ENCODE measurements at places on chromosomes 11 and 22.

GRCh38 chr11:64298966-64299846 lies 952 bp upstream of the CATSPERZ start:
- DNase-seq, result peak; percentile 33

DNA sequence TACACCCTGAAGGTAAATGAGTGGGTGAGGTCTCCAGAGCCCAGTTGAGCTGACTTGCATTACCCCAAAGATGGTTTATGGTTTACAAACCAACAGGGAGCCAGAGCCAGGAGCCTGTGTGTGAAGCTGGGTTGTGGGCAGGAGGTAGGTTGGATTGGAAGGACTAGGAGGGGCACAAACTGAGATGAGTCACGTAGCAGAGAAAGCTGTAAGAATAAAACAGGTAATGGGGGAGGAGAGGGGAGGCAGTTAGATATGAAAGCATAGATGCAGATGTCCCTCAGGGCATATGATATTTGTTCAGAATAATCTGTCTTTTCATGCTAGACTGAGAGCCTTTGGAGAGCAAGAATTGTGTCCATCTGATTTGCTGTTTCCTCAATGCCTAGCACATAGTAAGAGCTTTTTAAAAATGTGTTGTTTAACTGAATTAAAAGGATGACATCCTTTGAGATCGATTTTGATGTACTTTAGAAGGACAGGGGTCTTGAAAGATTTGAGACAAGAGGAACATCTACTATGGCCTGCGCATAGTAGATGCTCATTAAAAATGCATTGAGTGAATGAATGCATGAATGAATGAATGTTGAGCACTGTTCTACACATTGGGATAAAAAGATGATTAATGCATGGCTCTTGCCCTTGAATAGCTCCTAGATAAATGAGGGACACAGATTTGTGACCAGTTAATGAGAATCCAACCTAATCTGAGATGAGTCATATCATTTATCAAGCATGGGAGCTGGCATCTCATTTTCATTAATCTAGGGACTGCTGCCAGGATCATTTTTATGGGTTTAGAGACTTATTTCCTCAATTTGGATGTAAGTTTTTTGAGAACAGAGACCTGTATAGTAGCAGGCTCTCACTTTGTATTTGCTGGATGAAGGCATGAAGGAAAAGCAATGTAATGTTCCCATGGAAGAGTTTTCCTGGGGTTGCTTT lies 175.8 kb upstream of the BDNF start:
- no peak for DNase-seq

- DNase-seq, result no peak
Measured at GRCh38 chr22:48523091-48523490, 1304.6 kb downstream of the BRD1 start.

GRCh38 chr11:108947654-108948570 lies 283.0 kb downstream of the DDX10 start:
- no peak for DNase-seq

GRCh38 chr22:27983361-27983791 lies 64.3 kb upstream of the PITPNB start:
- DNase-seq, result no peak

- DNase-seq, result no peak
Measured at GRCh38 chr11:68509066-68509465, 48.5 kb downstream of the PPP6R3 start.

- DNase-seq, result peak; percentile 45
Measured at GRCh38 chr11:44306052-44306917, 3.7 kb downstream of the ALX4 start.

GRCh38 chr22:30600921-30601320 lies 6.1 kb upstream of the TCN2 start:
- no peak for DNase-seq

GRCh38 chr11:58075781-58076180 lies 45.0 kb downstream of the OR6Q1 start:
- DNase-seq, result no peak

- no peak for DNase-seq
Measured at GRCh38 chr11:130128626-130129025, 31.0 kb upstream of the ST14 start.

DNA sequence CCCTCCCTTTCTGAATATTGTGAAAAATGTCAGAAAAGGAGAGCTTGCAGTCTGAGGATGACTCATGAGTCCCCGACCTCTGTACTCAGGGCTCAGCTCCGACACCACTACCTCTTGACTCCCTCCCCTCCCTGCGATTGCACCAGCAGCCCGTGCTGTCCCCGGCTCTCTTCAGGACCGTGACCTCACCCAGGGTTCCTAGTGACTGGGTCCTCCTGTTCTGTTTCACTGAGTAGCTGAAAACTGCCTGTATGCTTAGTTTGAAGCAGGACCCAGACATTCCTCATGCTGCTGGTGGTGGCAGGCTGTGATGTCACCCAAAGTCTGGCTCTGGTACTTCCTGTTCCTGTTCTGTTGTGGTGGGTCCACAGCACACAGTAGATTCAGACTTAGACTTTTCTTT lies 11.7 kb downstream of the PHRF1 start:
- no peak for DNase-seq

- DNase-seq, result no peak
Measured at GRCh38 chr11:72349616-72350218, 84.6 kb downstream of the CLPB start.

DNA sequence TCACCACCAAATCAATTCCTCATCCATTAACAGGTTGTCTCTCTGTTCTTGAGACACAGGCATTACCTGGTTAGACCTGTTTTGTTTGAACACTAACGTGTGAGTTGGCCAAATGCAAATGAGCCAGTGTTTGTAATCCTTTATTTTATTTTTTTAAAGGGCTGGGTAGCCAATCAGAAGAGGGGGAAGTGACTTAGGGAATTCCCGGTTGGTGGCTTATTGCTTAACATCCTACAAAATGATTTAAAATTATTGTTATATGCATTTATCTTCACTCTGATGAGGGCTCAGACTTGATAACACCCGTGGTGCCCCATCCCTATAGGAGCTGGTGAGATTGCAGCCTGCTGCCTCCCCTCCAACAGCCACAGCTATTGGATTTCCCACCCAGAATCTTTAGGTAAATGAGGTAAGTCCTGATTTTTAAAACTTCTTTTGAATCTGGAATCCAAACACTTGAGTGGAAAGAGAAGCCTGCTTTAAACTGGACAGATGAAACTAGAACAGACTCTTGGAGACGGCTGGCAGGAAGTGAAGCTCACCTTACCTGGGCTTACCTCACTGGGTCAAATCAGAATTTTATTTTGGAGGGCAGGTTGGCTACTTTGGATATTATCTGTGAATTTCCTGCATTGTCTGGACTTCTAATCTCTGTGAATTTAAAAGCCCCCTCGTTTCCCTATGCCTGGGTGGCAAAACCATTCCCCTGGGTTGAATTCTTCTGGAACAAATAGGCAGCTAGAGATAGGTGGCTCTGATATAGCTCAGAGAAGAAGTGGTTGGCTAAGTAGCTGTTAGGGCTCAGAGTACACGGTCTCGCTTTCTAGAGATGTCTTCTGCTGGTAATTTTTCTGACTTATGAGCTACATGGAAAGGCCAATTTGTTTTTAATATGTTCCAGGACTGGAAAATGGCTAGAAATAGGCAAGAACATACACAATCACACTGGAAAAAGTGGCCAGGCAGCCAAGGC lies at the start of gene EHF:
Gene EHF (plus strand): TSS at position 274 of the 973 bp plus-strand sequence. CDS start 21,538 bp downstream, outside the sequence.
- no peak for DNase-seq

DNA sequence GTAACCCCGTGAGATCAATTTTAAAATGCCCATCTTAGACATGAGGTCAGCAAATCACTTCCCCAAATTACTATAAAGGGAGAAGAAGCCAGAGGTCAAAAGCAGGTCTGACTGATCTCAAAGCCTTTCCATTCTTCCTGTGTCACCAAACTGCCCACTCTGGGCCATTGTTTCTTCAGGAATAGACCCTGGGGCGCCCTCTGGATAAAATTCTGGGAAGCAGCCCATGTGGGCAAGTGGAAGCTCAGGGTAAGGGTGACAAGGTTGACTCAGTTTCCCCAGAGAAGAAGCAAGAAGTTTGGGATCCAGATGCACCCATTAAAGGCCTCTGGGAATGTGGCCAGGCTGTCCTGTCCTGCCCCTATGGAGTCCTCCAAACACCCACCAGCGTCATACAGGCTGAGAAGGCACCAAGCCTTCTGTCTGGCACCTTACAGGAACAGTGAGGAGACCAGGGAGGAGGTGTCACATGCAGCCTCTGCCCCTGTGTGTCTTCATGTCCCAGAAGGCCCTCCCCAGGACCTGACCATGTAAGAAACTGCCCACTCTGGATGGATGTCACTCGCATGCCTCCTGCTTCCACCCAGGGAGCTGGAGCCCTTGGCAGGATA lies 50.1 kb downstream of the CHST1 start:
- no peak for DNase-seq

DNA sequence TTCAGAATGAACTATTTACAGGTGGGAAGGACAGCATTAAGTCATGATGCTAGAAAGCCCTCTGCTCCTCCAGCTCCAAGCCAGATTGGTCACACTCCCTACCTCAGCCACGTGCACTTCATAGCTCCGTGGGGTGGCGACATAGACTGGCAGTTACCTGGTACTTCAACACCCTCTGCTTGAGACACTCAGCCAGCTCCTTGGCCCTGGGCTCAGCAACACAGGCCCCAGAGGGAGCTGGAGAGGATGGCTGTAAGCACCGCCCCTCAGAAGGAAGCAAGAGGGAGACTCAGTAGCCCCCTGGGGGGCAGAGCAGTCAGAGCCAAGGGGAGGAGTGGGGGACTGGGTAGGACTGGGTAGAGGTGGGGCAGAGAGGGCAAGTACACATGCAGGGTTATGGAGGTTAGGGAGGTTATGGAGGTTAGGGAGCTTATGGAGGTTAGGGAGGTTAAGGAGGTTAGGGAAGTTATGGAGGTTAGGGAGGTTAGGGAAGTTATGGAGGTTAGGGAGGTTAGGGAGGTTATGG lies 102.1 kb upstream of the BID start:
- no peak for DNase-seq

DNA sequence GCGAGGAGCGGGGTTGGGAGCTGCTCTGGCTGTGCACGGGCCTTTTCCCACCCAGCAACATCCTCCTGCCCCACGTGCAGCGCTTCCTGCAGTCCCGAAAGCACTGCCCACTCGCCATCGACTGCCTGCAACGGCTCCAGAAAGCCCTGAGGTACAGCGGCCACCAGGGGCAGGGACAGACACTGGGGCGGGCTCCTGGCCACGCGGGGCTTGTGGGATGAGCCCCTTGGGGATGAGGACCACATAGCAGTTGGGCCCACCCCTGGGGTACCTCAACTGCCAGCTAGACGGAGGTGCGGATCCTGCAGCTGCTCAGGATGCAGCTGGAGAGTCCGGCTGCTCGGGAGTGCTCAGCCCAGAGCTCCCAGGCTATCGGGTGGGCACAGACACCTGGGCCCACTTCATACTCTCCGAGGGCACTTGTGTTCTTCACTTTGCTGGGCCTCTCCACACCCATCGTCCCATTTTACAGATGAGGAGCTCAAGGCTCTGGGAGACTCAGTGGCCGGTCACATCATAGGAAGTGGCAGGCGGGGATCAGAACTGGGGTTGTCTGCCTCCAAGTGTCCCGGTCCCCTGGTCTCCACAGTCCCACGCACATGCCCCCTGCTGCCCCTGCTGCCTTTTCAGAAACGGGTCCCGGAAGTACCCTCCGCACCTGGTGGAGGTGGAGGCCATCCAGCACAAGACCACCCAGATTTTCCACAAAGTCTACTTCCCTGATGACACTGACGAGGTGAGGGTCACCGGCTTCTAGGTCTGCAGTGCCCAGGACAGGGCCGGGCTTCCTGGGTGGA lies 77.6 kb downstream of the MYO7A start:
- DNase-seq, result no peak

- DNase-seq, result no peak
Measured at GRCh38 chr11:61142424-61142823, 18.8 kb downstream of the VPS37C start.

DNA sequence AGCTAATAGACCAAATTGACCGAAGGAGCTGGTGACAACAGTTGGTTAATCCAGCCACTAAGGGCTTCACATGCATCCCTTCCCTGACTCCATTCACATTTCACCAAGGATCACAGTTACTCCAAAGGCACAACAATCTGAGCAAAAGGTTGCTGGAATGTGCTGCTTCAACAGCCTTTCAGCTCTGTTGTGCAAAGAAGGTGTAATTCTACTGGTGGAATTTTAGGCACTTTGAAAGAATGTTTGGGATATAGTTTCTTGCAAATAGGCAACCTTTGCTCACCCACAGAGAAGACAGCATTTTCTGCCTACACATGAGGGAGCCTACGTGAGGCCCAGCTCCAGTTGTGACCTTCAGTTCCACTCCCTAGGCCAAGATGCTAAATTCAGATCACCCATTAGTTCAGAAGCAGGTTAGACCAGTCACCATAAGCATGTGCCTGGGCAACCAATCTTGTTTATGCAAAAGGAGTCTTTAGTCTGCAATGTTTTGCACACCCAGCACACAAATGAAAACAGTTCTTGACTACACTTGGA lies 21.6 kb upstream of the FCHSD2 start:
- no peak for DNase-seq

- no peak for DNase-seq
Measured at GRCh38 chr11:85766721-85767161, 44.2 kb downstream of the SYTL2 start.

DNA sequence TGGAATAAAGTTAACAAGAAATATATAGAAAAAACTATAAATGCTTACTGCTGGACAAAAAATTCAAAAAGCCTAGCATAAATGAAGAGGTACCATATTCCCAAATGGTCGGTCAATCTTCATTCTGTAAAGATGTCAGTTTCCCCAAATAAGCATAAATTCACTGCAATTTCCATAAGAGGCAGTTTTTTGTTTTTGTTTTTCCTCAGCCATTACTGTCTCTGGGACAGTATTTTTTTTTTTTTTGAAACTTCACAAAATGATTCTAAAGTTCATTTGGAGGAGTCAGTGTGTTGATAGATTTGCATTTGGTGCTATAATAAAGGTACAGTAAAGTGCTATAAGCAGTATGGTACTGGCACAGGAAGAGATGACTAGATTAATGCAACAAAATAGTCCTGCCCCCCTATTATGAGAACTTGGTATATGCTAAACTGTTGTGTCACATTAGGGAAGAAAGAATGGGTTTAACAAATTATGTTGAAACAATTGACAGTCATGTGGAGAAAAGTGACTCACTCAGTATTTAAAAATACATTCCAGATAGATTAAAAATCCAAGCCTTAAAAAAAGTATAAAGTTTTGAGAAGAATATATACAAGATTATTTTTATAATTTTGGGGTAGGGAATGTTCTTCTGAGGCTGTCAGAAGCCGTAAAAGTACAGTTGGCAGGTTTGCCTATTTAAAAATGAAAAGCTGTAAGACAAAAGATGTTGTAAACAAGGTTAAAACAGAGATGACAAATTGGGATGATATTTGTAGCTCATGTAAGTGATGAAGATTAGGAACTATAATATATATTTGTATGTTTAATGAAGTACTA lies 2.6 kb upstream of the FTH1 start:
- DNase-seq, result no peak

DNA sequence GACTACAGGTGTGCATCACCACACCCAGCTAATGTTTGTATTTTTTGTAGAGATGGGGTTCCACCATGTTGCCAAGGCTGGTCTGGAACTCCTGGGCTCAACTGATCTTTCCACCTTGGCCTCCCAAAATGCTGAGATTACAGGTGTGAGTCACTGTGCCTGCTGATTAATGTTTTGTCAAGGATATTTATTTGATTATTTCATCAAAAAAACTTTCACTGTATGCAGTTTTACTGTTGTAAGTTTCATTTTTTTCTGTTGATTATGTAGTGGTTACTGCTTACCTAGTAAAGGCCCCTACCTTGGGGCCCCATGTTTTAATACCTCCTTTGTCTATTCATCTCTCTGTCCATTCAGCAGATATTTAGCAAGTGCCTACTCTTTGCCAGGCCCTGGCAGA lies 16.7 kb upstream of the FAM168A start:
- DNase-seq, result no peak

- no peak for DNase-seq
Measured at GRCh38 chr11:74506823-74507222, 13.3 kb upstream of the LIPT2 start.
